ENCODE measurements at places on chromosomes 1 and 21.

- DNase-seq = no peak
Observed at GRCh38 chr21:32712043-32712442, 15.8 kb downstream of the SYNJ1 start.

DNA sequence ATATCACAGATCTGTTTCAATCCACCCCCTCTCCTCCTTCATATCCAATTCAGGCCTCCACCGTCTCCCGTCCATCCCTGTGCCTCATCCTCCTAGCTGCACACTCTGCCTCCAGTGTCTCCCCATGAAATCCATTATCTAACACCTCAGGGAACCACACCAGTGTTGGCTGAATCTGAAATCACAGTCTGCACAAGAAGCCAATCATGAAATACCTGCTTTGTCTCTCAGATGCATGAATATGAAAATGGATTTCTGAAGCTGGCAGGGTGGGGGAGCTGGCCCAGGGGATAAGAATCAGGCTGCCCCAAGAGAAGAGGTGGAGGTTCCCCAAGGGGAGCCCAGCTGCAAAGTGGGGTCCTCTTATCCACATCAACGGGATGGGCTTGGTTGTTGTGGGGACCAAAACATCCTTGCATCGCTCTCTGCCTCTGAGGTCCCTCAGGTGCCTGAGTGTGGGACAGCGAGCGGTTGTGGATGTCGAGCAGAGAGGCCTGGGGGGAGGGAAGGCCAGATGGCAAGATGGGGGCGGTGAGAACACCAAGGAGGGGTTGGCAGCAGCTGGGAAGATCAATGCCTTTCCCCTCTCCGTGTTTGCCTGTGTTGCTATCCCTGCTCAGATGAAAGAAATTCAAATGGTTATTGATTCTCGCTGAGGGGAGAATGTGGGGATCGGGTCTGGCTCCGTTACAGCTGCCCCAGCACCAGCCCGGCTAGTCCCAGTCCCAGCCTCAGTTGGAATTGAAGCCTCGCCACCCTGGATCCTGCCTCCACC lies 237.3 kb upstream of the POU3F1 start:
- no peak for DNase-seq

DNA sequence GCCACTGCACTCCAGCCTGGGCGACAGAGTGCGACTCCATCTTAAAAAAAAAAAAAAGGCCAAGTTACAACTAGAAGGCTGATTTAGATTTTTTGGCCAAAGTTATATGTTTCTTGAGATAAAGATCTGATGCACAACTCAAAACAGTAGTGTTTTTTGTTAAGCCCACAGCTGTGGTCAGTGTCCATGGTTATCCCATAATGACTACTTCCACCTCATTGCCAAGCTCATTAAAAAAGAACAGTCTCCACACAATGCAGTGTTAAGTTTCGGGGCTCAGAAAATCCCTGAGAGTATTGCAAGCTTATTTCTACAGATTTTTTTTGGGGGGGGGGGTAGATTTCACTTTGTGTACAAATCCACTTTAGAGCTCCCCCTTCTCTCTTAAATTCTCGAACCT lies 120.5 kb downstream of the RUNX1 start:
- DNase-seq = no peak

DNA sequence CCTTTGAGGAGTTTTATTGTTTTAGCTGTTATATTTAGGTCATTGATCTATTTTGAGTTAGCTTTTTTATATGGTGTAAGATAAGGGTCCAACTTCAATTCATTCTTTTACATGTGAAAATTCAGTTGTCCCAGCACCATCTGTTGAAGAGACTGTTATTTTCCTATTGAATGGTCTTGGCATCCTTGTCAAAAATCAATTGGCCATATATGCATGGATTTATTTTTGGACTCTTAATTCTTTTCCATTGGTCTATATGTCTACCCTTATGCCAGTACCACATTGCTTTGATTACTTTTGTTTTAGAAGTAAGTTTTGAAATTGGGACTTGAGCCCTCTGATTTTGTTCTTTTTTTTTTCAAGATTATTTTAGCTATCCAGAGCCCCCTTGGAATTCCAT lies 35.8 kb upstream of the HUNK start:
- no peak for DNase-seq

GRCh38 chr1:196877964-196878363 lies 9.9 kb upstream of the CFHR4 start:
- no peak for DNase-seq

- no peak for DNase-seq
Observed at GRCh38 chr1:68128820-68129219, 78.4 kb upstream of the DIRAS3 start.

GRCh38 chr1:147389532-147390184 lies 147.2 kb downstream of the CHD1L start:
- no peak for DNase-seq
